ENCODE measurements at places on chromosomes 7 and 10. TPM values are rescaled to one million over a fixed set of nuclear protein-coding genes. Genes with fewer than 3 reads are reported as not detected.

DNA sequence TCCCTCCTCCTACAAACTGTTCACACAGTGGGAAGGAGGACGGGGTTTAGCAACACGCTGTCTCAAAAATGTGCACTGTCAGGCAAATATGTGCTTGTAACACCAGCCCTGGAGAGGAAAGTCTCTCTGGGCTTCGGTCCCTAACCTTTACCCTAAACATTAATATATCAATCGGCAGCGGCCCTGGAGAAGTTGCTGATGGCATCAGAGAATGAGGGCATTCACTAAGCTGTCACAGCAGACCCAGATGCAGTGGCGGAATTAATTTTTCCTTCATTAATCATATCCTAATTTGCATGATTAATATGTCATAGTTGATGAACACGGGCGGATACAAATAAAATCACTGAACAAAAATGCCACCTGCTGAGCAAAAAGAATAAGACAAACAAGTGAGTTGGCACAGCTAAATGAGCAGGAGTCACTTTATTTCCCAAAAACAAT is 45.2 kb upstream of the INSIG1 start:
- DNase-seq = peak; percentile 76

- no peak for DNase-seq
Measured at GRCh38 chr7:128059143-128059988, 28.1 kb upstream of the LRRC4 start.

GRCh38 chr10:86718556-86718955 is 37.9 kb upstream of the BMPR1A start:
- DNase-seq = no peak

DNA sequence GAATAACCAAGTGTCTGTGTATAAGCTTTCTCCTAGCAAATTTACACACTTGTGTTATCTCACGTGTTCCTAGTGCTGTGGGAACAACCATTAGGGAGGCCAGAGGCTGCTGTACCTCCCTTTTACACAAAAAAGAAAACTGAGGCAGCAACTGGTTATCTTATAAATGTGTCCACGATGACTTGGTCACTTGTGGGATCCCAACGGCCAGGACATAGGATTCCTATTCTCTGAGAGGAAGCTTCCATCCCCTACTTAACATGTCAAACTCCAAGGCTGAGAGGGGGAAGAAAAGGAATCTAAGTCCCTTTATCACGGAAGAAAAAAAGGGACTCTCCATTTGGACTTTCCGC is 484 bp downstream of the ZNF438 start:
- DNase-seq = no peak

GRCh38 chr10:131747791-131748190 is 153.0 kb upstream of the PPP2R2D start:
- peak; percentile 27 for DNase-seq

DNA sequence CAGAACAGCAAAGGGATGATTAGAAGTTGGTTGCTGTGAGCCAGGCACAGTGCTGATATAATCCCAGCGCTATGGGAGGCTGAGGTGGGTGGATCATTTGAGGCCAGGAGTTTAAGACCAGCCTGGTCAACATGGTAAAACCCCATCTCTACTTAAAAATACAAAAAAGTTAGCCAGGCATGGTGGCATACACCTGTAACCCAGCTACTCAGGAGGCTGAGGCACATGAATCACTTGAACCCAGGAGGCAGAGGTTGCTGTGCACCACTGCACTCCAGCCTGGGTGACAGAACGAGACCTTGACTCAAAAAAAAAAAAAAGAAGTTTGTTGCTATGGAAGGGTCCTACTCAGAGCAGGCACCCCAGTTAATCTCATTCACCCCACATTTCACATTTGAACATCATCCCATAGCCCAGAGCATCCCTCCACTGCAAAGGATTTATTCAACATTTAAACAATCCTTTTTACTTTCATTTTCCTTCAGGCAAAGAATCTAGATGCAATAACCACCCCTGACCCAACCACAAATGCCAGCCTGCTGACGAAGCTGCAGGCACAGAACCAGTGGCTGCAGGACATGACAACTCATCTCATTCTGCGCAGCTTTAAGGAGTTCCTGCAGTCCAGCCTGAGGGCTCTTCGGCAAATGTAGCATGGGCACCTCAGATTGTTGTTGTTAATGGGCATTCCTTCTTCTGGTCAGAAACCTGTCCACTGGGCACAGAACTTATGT is 4.1 kb downstream of the IL6 start:
- DNase-seq = peak; percentile 66

DNA sequence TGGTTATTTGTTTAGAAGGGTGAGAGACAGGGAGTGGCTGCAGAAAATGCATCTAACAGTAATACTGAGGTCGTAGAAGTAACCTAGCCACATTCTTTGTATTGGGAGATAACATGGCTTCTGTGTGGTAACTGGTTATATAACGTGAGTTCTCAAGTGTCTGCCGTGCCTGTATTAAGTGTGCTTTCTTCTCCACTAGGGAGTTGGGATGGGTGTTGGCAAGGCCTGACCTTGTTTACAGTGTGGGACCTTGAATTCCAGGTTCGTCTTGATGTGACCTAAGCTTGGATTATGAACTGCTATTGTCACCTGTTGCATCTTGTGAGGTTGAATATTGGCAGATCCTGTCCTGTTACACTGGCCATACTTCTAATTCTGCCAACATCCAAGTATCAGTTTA is 145.3 kb upstream of the NAMPT start:
- no peak for DNase-seq

- no peak for DNase-seq
Measured at GRCh38 chr10:35394411-35394851, 58.1 kb downstream of the CCNY start.

Gene C10orf62
- 0.36 TPM for total RNA-seq

Gene TMEM225B
- 0.29 TPM for total RNA-seq

All from osteoblast (primary cell).